ENCODE measurements at places on chromosomes 7 and 10. TPM values are rescaled to one million over a fixed set of nuclear protein-coding genes. Genes with fewer than 3 reads are reported as not detected.
A peak's percentile ranks its signal among the peaks of the same experiment; 100 is the strongest.

The NPY4R2 gene
- not detected for total RNA-seq

The AKR1D1 gene
- 65.2 TPM for total RNA-seq

The AKR1C4 gene
- not detected for total RNA-seq

The DNAH11 gene
- 11.1 TPM for total RNA-seq

GRCh38 chr7:69301253-69301652 lies 297.0 kb upstream of the AUTS2 start:
- peak; percentile 9 for DNase-seq

GRCh38 chr10:49615721-49616120 lies 1.9 kb downstream of the CHAT start:
- DNase-seq: no peak

- no peak for DNase-seq
These were observed 291.5 kb downstream of the SDK1 start for GRCh38 chr7:3592401-3593134.

DNA sequence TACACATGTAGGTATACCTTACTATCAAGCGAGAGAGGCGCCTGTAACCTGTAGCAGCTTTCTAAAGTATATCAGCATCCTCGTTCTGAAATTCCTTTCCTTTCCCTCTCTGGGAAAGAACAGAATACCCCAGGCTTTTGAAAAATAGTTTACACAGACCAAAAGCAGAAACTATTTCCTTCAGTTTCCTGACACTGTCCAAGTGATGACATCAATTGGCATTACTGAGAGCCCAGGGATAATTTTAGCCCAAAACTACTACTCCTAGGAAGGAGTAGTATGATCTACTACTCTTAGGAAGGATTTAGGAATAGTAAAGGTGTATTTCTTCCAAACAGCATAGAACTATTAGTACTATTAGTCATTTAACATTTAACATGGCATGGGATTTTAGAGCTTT lies 6.0 kb downstream of the GNG11 start:
- peak; percentile 68 for DNase-seq

All from umbilical cord (tissue), 2 donors.